ENCODE measurements at places on chromosomes 13 and 19. TPM values are rescaled to one million over a fixed set of nuclear protein-coding genes. Genes with fewer than 3 reads are reported as not detected.

Gene DPY19L3
- 43.8 TPM for total RNA-seq

Gene EXOC3L2
- 1.4 TPM for total RNA-seq

Gene IGFLR1
- 14.4 TPM for total RNA-seq

Gene ZNF439
- 2.2 TPM for total RNA-seq

Gene IGFL1
- total RNA-seq: not detected

Gene BRME1
- total RNA-seq: 0.46 TPM

Gene ZFR2
- not detected for total RNA-seq

Gene LGALS14
- not detected for total RNA-seq

Gene ZNF14
- total RNA-seq: 5.5 TPM

Gene VSIG10L
- 1.0 TPM for total RNA-seq

Gene ZSCAN1
- total RNA-seq: not detected
